ENCODE measurements at places on chromosomes 4 and X. TPM values are rescaled to one million over a fixed set of nuclear protein-coding genes. Genes with fewer than 3 reads are reported as not detected.

DNA sequence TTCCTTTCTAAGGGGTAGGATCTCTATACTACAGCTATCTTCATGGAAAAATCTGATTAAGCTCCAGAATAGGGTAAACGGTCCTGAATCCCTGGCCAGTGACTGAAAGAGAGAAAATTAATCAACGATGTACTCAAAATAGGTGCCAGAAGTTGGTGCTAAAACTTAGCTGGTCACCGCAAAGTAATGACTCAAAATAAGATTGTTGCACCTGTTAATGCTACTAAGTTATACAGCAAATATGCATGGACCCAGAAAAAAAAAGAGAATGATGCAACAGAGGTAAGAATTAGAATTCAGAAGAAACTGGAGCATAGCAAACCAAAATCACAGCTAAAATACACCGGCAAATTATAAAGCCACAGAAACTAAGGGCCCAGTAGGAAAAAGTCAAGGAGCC lies 239.7 kb upstream of the FAM241A start:
- DNase-seq = no peak
- no peaks in the 10 kb centered on the region for H3K4me1 ChIP-seq
- no peaks in the 10 kb centered on the region for H3K27me3 ChIP-seq
- H3K36me3 ChIP-seq = no peaks in the 10 kb centered on the region
- H3K27ac ChIP-seq = no peak overlapping the region

GRCh38 chr4:112706840-112707207 lies 69.9 kb downstream of the LARP7 start:
- DNase-seq = no peak
- peaks cover 12% of the 10 kb centered on the region for H3K4me1 ChIP-seq
- H3K36me3 ChIP-seq = no peaks in the 10 kb centered on the region
- no peak overlapping the region for H3K27ac ChIP-seq
- no peak overlapping the region for H3K4me3 ChIP-seq

DNA sequence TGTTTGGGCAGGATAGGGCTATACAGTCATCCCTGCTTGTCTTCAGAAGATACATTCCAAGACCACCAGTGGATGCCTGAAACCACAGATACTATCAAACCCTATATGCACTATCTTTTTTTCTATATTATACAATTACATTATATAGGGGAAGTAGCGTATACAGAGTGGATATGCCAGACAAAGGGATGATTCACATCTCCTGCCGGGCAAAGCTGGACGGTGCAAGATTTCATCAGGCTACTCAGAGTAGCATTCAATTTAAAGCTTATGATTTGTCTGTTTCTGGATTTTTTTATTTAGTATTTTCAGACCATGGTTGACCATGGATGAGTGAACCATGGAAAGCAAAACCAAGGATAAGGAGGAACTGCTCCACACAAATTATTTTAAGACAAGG lies 7.0 kb upstream of the AMTN start:
- no peak overlapping the region for H3K27ac ChIP-seq
- no peak overlapping the region for H3K4me3 ChIP-seq
- H3K27me3 ChIP-seq = no peaks in the 10 kb centered on the region
- no peaks in the 10 kb centered on the region for H3K4me1 ChIP-seq
- DNase-seq = no peak

DNA sequence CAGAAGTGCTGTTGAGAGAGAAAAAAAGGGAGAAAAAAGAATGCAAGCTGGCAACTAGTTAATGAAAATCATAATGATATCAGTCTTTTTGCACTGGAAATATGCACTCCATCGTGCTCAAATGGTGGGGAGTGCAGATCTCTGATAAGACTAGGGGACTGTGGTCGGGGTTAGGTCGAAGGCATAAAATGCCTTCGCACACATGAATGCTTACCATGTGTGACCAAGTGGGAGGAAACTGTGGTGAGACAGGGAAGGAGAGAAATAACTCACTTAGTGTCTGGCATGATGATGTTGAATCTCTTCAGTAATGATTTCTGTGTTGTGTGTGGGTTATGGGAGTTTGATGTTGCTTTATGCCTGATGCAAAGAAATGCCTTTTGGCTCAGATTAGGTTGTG lies 358.9 kb downstream of the FBXO8 start:
- H3K4me3 ChIP-seq = no peak overlapping the region
- no peaks in the 10 kb centered on the region for H3K4me1 ChIP-seq
- H3K27me3 ChIP-seq = no peaks in the 10 kb centered on the region
- no peaks in the 10 kb centered on the region for H3K36me3 ChIP-seq
- H3K27ac ChIP-seq = no peak overlapping the region
- no peak for DNase-seq

GRCh38 chrX:102708900-102709299 lies 3.3 kb upstream of the GPRASP2 start:
- no peaks in the 10 kb centered on the region for H3K27me3 ChIP-seq
- peaks cover 9% of the 10 kb centered on the region for H3K4me1 ChIP-seq
- H3K36me3 ChIP-seq = no peaks in the 10 kb centered on the region
- no peak overlapping the region for H3K27ac ChIP-seq

GRCh38 chr4:165461159-165461821 lies 82.5 kb downstream of the CPE start:
- DNase-seq = peak; percentile 15
- no peak overlapping the region for H3K4me3 ChIP-seq
- H3K27ac ChIP-seq = no peak overlapping the region
- no peaks in the 10 kb centered on the region for H3K36me3 ChIP-seq

DNA sequence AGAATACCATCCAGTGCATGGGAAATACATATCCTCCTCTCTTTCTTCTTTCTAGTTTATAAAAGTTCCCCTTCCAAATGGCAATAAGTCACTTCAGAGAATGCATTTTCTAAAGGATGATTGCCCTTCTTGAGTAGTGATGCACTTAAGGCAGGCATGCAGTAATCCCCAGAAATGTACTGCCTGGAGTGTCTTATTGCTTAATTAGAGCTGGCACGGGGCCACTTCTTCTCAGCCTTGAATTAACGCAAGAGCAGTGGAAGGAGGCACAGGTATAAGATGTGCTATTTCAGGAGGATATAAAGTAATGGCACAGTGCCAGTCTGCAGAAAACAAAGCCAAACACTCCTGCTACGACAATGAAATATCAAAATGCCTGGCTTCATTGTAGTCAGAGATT lies 371.4 kb upstream of the FAM241A start:
- no peaks in the 10 kb centered on the region for H3K4me1 ChIP-seq
- no peaks in the 10 kb centered on the region for H3K36me3 ChIP-seq
- no peak for DNase-seq
- no peak overlapping the region for H3K27ac ChIP-seq

DNA sequence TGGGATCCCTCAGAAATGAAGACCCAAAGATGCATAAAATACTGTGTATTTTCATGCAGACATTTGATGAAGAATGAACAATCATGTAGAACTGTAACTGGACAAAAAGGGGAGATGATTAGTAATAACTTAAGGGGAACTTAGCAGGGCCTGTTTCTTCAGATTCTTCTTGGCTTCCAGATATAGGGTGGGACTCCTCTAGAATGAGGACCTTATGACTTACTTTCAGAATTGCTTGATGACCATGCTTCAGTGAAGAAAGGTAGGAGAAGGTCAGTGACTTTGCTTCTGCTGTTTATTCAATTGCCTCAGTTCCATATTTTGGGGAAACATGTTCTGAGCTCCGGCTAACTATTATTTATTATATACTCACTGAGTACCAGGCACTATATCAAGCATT lies 580.8 kb downstream of the CENPC start:
- no peaks in the 10 kb centered on the region for H3K36me3 ChIP-seq
- no peak overlapping the region for H3K4me3 ChIP-seq
- no peak overlapping the region for H3K27ac ChIP-seq
- DNase-seq = no peak
- H3K27me3 ChIP-seq = no peaks in the 10 kb centered on the region
- no peaks in the 10 kb centered on the region for H3K4me1 ChIP-seq

GRCh38 chrX:151153086-151153485 lies 23.3 kb upstream of the GPR50 start:
- no peak overlapping the region for H3K4me3 ChIP-seq
- H3K36me3 ChIP-seq = no peaks in the 10 kb centered on the region
- H3K27me3 ChIP-seq = no peaks in the 10 kb centered on the region
- DNase-seq = no peak
- H3K4me1 ChIP-seq = no peaks in the 10 kb centered on the region

DNA sequence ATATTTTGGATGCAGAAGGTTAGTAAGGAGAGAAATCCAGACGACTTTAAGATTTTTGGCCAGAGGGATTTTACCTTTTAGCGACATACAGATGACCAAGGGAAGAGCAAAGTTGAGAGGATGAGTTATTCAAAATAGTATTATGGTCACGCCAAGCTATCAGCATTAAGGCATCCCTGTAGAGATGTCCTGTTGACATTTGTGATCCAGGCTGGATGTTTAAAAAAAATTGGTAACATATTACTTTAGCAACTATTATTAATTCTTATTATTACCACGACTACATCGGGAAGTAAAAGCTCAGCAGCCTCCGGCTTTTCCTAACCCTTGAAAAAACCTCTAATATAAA lies 562 bp upstream of the OSTC start:
- no peaks in the 10 kb centered on the region for H3K27me3 ChIP-seq
- no peak for DNase-seq
- H3K4me3 ChIP-seq = no peak overlapping the region
- H3K36me3 ChIP-seq = no peaks in the 10 kb centered on the region

DNA sequence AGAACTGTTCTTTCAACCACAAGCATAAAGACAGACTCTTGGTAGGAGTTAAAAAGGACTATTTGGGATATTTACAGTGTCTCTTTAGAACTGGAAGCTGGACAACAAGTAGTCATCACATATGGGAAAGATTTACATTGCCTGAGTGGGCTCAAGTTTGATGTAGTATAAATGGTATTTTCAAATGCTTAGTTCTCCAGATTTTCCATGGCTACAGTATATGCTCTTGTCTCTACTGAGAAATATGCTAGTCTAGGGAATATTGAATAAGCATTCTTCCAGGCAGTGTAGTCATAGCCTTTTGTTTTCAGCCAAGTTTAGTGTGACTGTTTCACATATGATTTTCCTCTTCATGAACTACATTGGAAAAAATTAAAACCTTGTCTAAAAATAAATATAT lies 315.6 kb downstream of the ARHGAP24 start:
- DNase-seq = no peak
- H3K4me3 ChIP-seq = no peak overlapping the region
- peaks cover 18% of the 10 kb centered on the region for H3K4me1 ChIP-seq
- no peaks in the 10 kb centered on the region for H3K36me3 ChIP-seq
- no peaks in the 10 kb centered on the region for H3K27me3 ChIP-seq
- no peak overlapping the region for H3K27ac ChIP-seq

GRCh38 chr4:164807611-164808010 lies 53.7 kb downstream of the SMIM31 start:
- H3K4me1 ChIP-seq = no peaks in the 10 kb centered on the region
- no peak overlapping the region for H3K27ac ChIP-seq
- no peak overlapping the region for H3K4me3 ChIP-seq
- H3K36me3 ChIP-seq = no peaks in the 10 kb centered on the region
- DNase-seq = no peak

GRCh38 chr4:172155838-172156345 lies 342.7 kb downstream of the GALNTL6 start:
- H3K27me3 ChIP-seq = no peaks in the 10 kb centered on the region
- no peaks in the 10 kb centered on the region for H3K4me1 ChIP-seq
- H3K36me3 ChIP-seq = no peaks in the 10 kb centered on the region
- DNase-seq = no peak
- no peak overlapping the region for H3K27ac ChIP-seq

DNA sequence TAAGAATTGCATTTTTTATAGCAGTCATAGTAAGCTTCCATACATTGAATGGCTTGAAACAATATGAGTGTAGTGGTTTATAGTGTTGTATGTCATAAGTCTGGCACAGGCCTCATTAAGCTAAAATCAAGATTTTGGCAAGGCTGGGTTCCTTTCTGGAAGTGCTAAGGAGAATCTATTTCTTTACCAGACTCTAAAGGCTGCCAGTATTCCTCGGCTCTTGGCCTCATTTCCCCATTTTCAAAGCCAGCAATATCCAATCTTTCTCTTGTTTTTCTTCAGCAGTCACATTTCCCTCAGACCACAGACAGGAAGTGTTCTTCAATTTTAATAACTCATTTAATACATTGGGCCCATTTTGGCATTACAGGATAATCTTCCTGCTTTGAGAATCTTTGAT lies 1155.5 kb upstream of the PABPC4L start:
- no peaks in the 10 kb centered on the region for H3K36me3 ChIP-seq
- H3K4me1 ChIP-seq = no peaks in the 10 kb centered on the region
- H3K27me3 ChIP-seq = no peaks in the 10 kb centered on the region
- no peak overlapping the region for H3K4me3 ChIP-seq
- no peak overlapping the region for H3K27ac ChIP-seq

- no peak for DNase-seq
- H3K4me3 ChIP-seq = no peak overlapping the region
- no peaks in the 10 kb centered on the region for H3K4me1 ChIP-seq
- H3K36me3 ChIP-seq = no peaks in the 10 kb centered on the region
- no peak overlapping the region for H3K27ac ChIP-seq
- H3K27me3 ChIP-seq = no peaks in the 10 kb centered on the region
Measured at GRCh38 chr4:7202411-7202810, 10.1 kb downstream of the SORCS2 start.

DNA sequence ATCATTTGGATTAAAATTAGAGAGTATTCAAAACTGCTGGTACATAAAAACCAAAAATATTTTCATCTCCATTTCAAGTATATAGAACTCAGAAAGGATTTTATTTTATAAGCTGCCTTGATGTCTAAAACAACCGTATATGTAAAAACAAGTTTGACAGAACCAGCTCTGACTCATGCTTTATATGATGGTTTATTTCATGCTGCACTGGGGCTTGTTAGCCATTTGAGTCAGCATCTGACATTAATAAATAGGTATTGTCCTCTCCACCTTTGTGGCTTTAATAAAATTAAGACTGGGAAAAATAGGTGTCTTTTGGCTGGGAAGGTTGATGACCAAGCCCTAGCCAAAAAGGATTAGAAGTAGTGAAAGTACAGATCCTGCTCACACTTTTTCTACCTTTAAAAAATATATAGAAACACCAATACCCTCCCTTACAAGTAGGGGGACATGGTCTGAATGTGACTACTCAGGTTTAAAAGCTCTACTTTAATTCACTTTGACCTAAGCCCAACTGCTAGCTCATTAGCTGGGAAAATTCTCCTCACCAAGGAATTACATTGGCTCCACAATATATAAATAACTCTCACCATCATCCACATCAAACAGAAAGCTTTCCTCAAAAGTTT lies 228.1 kb downstream of the ADAMTS3 start:
- H3K4me3 ChIP-seq = no peak overlapping the region
- no peaks in the 10 kb centered on the region for H3K36me3 ChIP-seq
- H3K27ac ChIP-seq = no peak overlapping the region
- H3K4me1 ChIP-seq = no peaks in the 10 kb centered on the region

GRCh38 chrX:545452-545885 lies 85.1 kb upstream of the SHOX start:
- H3K27ac ChIP-seq = no peak overlapping the region
- no peaks in the 10 kb centered on the region for H3K4me1 ChIP-seq

NSG1 gene
- 1.3 TPM for total RNA-seq

XK gene
- total RNA-seq = 9.3 TPM

DDX53 gene
- not detected for total RNA-seq

EDA gene
- 4.7 TPM for total RNA-seq

MEPE gene
- not detected for total RNA-seq

C4orf51 gene
- not detected for total RNA-seq

ITGB1BP2 gene
- total RNA-seq = not detected
